Activated gamma-delta T cell (primary cell): ENCODE measurements at places on chromosomes 13 and 19.
A peak's percentile ranks its signal among the peaks of the same experiment; 100 is the strongest.

DNA sequence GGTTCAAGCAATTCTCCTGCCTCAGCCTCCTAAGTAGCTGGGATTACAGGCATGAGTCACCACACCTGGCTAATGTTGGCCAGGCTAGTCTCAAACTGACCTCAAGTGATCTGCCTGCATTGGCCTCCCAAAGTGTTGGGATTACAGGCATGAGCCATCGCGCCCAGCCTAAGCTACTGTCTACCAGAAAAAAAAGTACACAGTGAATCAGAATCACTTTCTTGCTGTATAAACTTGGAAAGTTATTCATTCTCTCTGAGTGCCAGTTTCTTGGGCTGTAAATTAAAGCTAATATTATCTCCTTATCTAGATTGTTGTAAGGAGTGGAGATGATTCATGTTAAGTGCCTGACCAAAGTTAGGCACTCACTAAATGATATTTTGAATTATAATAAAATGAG is 242.8 kb downstream of the ENOX1 start:
- no peak for DNase-seq

GRCh38 chr13:30731361-30732045 is 3.8 kb upstream of the ALOX5AP start:
- DNase-seq, result no peak

GRCh38 chr19:50646074-50646807 is 3.0 kb upstream of the C19orf81 start:
- DNase-seq, result no peak

DNA sequence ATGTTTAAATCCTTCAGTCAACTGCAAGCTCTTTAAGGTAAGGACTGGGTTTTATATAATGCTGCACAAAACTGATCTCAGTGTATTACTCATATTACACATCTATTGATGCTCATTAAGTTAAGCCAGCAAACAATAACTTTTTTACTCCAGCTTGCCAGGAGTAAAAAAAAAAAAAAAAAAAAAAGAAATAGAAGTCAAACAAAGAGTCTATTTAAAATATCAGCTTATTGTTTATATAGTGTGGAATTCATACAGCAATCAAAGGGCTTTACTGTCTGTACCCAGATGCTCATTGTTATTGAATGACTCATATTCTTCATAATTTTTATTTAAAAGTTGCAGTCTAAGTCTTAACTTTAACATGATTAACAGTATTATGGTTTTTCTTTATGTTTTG is 21.8 kb upstream of the KBTBD7 start:
- DNase-seq, result no peak

DNA sequence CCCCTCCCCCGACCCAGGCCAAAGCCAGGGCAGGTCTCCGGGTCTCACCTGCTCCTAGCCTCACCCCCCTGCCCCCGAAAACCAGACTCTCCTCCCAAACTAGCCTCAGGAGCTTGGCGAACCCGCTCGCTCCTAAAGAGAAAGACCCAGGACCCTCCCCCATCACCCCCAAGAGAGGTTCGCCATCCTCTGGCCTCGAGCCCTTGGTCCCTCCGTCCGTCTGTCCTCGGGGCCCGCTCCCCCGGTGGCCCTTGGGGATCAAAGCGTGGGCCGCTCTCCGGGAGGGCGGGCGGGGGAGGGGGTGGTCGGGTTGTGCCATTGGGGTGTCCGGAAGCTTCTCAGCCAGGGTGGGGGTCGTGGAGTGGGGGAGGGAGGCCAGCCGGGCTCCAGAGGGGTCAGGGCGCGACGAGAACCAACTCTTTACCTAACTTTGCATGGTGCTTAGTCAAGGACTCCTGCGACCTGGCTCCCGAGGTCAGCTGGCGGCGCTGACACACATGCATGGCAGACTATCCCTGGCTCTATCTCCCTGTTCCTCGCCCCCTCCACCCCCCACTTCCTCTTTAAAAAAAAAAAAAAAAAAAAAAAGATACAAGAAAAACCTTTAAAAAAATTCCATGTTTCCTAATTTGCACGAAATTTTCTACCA is 15.6 kb downstream of the SMIM24 start:
- no peak for DNase-seq

DNA sequence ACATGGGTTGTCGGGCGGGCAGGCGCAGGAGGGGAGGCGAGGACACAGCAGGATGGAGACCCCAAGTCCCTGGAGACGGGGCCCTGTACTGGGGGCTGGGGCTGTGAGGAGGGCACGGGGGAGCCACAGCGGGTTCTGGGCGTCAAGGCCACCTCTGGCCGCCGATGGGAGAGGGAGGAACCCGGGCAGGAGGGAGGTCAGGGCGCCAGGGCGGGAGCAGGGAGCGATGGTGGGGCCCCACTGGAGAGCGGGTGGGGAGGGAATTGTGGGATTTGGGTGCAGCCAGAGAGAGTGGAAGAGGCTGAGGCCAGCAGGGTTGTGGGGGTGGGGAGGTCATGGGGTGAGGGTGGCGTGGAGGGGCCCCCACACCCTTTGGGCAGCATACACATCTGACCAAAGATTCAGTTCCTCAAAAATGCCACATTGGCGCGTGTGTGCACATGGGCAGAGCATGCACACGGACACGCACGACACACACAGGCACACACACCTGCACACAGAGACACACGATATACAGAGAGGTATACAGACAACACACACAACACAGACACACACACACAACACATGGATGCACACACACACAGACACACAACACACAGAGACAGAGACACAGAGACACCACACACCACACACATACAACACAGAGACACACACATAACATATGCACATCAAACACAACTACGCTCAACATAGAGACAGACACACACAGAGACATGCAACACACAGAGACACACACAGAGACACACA is 54.9 kb downstream of the AP1M1 start:
- no peak for DNase-seq

GRCh38 chr13:21297447-21297846 is 121.0 kb downstream of the MRPL57 start:
- no peak for DNase-seq

GRCh38 chr13:49220036-49220855 is at the start of gene MLNR:
MLNR (plus strand) TSS chr13:49220338; CDS start chr13:49220338, 0 bp downstream.
- DNase-seq, result peak; percentile 16

DNA sequence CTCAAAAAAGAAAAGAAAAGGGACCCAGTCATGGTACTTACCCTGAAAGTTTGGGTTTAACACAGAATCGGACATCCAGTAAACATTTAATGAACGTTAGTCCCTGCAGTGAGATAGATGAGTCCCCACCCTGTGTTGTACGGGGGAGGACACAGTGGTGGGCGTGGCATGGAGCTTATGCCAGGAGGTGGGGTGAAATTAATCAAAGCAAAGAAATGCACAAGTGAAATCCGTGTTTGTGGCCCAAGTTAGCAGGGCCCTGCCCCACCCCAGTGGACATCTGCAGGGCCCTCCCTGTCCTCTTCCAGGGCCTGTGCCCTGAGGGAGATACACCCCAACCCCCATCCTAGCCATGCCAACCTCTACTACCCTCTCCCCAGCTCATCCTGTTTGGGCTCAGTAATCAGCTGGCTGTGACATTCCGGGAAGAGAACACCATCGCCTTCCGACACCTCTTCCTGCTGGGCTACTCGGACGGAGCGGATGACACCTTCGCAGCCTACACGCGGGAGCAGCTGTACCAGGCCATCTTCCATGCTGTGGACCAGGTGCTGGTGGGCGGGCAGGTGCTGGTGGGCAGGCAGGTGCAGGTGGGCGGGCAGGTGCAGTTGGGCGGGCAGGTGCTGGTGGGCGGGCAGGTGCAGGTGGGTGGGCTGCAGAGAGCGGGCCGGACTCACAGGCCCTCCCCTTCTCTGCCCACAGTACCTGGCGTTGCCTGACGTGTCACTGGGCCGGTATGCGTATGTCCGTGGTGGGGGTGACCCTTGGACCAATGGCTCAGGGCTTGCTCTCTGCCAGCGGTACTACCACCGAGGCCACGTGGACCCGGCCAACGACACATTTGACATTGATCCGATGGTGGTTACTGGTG is 3.9 kb downstream of the MCOLN1 start:
- DNase-seq, result no peak

DNA sequence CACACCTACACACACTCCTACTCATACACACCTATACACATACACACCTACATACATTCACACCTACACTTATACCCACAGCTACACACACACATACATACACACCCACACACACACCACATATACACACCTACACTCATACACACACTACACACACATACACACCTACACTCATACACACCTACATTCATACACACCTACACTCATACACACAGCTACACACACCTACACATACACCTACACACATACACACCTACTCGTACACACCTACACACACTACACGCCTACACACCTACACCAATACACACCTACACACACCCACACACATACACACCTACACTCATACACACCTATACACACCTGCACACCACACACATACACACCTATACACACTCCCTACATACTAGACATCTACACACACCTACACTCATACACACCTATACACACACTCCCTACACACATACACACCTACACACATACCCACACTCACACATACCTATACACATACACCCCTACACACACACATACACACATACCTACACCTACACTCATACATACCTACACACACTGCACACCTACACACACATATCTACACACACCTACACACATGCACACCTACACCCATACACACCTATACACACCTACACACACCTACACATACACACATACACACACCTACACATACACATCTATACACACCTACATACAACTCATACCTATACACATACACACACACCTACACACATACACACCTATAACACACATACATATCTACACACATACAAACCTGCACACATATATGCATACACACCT is 285.2 kb upstream of the MAB21L1 start:
- no peak for DNase-seq

- no peak for DNase-seq
These were observed 456.2 kb downstream of the PCDH20 start for GRCh38 chr13:60959427-60959826.

DNA sequence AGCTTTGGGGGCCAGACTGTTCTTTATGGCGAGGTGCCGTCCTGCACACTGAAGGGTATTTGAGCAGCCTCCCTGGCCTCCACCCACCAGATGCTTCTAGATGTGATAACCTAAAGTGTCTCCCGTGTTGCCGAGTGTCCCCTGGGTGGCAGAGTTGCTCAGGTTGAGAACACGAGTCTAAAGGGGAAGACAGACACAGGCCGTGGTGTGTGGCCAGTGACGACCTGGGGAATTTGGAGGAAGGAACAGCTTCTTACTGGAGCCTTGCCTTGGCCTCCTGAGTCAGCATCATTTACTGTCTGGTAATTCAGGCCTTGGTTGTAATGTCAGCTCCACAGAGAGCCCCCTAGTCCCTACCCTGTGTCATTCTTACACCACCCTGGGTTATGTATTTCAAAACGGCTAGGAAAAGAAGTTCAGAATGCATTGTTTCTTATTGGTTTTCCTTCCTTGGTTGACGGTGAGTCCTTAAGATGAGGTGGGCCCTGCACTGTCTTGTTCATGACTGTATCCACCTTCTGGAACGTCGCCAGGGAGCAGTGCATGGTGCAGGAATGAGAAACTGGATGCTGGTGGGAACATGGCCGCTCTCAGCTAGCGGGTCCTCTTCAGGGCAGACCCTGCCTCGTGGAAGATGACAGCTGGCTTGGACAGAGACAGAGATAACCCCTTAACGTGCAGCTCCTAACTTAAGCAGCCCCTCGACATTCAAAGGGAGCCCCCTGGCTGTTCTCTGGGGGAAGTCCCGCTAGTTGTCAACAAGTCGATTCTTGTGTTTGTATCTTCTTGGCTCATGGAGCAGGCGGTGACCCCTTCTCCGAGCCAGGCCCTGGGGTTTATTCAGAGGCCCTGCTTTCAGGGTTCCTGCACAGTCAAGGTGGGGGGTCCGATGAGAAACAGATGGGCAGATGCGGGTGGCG is 7.2 kb downstream of the SIN3B start:
- DNase-seq, result no peak

- DNase-seq, result no peak
These were observed 85.9 kb downstream of the SLITRK1 start for GRCh38 chr13:83796364-83796763.

GRCh38 chr13:60571571-60571970 is 174.6 kb downstream of the TDRD3 start:
- no peak for DNase-seq

DNA sequence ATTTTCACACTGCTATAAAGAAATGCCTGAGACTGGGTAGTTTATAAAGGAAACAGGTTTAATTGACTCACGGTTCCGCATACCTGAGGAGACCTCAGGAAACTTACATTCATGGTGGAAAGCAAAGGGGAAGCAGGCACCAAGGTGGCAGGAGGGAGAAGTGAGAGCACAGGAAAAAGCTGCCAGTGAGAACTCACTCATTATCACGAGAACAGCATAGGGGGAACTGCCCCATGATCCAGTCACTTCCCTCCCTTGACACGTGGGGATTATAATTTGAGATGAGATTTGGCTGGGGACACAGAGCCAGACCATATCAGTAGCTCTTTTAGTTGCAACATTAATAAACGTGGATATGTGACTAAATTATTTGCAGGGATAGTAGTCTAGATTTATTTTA is 4.3 kb upstream of the KCTD4 start:
- DNase-seq, result no peak

- DNase-seq, result no peak
These were observed 12.0 kb upstream of the DZIP1 start for GRCh38 chr13:95656386-95657015.

- no peak for DNase-seq
These were observed 13.0 kb downstream of the PGLYRP1 start for GRCh38 chr19:46009530-46010510.

DNA sequence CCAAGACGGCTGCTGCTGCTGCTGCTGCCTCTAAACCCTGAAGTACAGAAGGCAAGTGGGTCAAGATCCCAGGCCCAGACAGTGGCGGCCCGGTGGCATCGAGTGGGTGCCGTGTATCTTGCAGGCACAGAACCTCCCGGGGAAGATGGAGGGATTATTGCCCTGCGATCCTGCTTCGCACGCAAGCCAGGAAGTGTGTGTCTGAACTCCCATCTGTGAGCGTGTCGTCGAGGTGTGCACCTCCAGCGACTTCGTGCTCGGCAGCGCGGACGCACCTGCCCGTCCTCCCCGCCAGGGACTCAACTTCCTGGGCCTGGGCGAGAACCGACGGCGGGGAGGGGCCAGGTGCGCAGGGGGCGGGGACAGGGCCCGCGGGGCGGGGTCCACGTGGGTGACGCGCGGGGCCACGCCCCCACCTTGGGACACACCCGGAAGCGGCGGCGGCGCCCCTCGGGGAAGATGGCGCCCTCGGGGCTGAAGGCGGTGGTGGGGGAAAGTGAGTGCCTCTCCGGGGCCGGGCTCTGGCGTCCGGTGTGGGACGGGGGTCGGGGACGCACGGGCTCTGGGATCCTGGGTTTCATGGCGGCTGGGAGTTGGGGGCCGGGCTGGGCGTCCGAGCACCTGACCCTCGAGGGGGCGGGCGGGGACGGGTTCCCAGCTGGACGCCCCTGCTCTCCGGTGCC is at the start of gene STXBP2:
Gene STXBP2, plus strand, starts transcription at position 420 of the 683 bp plus-strand sequence. Its CDS starts 40 bp downstream, at position 460.
- DNase-seq, result peak; percentile 87

GRCh38 chr13:44368599-44369368 is 4.8 kb upstream of the SERP2 start:
- no peak for DNase-seq

- no peak for DNase-seq
These were observed 3.0 kb upstream of the PLIN4 start for GRCh38 chr19:4521170-4521887.

- DNase-seq, result no peak
These were observed 47.1 kb downstream of the ZNF568 start for GRCh38 chr19:36963280-36963679.

- no peak for DNase-seq
These were observed 1067.7 kb upstream of the SPRY2 start for GRCh38 chr13:81408647-81409046.

- no peak for DNase-seq
These were observed 14.0 kb downstream of the UNC13A start for GRCh38 chr19:17673937-17674799.
